ENCODE measurements at places on chromosomes 3 and 15.

DNA sequence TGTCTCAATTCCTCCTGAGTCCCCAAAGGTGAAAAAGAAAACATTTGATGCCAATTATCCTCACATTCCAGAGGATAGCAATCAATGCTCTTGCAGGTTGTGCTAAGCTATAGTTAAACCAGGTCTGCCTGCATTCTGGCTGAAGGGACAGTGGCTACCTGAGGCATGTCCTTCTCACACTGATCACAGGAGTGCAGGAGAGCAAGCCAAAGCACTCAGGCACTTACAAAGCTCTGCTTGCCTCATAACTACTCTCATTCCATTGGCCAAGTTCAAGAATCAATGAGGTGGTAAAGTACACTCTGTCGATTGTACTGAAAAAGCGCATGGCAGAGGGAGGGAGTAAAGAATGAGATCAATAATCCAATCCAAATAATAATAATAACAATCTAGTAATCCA, 342.0 kb upstream of the PPP2R3A start:
- DNase-seq: no peak

DNA sequence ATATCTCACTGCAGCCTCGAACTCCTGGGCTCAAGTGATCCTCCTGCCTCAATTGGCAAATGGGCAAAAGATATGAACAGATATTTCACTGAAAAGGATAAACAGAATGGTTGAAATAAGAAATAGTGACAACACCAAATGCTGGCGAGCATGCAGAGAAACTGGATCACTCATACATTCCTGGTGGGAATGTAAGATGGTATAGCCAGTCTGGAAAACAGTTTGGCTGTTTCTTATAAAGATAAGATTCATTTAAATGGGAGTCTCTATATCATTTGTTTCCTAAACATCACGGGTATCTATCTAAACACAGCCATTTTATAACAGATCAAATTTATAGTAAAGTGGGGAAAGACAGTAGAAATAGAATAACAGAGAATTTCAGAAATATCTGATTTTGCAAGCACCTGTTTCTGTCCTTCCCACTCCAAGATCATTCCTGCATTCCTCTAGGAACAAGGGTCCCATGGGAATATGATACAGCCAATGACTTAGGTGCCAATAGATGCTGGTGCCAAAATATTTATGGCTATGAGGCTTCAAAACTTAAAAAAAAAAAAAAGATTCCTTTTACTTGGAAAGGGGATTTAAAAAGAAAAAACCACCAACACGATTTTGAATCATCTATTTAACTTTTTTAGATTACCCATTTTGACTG, 9.9 kb upstream of the TFDP2 start:
- no peak for DNase-seq

GRCh38 chr3:37147666-37148065, 26.7 kb downstream of the LRRFIP2 start:
- no peak for DNase-seq

DNA sequence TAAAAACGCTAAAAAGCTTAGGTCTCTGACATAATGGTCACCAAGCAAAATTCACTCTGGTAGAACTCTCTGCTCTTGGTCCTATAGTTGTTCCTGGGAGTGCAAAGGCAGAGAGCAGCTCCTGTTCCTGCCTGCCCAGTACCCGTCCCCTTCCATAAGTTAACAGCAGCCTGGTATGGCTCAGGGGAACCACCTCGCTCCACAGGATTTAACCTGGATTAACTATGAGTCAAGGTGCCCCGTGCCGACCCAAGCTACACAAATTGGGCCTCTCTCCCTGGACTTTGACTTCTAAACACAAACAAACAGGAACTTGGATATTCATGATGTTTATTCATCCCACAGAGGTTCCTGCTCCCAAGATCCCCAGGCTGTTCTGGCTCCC, 32.1 kb downstream of the SCAP start:
- DNase-seq: no peak

GRCh38 chr3:196194542-196194915, 16.7 kb downstream of the ZDHHC19 start:
- DNase-seq: no peak

GRCh38 chr3:72448858-72449257, 399.4 kb downstream of the SHQ1 start:
- no peak for DNase-seq

DNA sequence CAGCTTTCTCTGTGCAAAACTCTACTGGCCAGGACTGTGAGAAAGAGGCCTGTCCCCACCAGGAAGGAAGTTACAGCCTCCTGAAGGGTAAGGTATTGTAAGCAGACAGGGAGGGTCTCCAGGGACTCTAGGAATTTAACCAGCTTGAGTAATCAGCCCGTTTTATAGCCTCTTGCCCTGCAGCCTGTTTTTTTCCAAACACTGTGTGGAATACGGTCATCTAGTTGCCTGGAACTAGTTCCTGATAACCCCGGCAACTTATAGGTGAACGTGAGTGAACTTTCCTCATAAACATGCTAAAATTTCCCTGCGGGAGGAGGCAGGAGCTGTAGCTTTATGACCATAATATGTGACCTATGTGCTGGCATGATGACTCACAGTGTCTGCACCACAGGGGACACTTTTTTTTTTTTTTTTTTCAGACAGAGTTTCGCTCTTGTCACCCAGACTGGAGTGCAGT, 60.1 kb upstream of the DAZL start:
- no peak for DNase-seq

- DNase-seq: no peak
Measured at GRCh38 chr3:133461291-133461690, 61.4 kb downstream of the BFSP2 start.

DNA sequence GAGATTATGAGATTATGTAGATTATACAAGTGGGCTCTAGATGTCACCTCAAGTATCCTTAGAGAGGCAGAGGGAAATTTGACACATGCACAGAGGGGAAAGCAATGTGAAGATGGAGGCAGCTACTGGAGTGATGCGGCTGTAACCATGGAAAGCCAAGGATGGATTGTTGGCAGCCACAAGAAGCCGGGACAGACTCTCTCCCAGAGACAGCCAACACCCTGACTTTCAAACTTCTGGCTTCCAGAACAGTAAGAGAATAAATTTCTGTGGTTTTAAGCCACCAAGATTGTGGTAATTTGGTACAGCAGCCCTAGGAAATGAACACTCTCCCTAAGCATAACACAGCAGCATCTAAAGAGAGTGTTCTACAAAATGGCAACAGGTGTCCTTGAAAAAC, 34.4 kb upstream of the PRICKLE2 start:
- DNase-seq: no peak

GRCh38 chr3:23550402-23550801, 255.4 kb upstream of the UBE2E1 start:
- DNase-seq: peak; percentile 39

DNA sequence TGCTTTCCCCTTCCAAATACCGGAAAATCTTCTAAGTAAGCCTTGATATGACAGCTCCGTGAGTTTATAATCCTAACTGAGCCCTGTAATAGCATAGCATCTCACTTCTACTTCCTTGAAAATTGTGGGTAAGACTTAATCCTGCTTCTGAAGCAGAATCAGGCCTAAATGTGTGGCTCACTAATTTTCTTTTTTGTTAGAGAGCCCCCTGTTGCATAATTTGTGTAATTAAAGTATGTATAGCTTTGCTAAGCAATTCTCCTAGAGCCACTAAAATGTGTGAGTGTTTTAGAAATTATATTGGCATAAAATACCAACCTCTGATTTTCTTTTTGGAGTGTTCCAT, 304.4 kb downstream of the FGF12 start:
- no peak for DNase-seq

- DNase-seq: no peak
Measured at GRCh38 chr3:118544458-118544857, 490.2 kb downstream of the IGSF11 start.

GRCh38 chr3:135243616-135244015, 448.6 kb downstream of the EPHB1 start:
- DNase-seq: no peak

DNA sequence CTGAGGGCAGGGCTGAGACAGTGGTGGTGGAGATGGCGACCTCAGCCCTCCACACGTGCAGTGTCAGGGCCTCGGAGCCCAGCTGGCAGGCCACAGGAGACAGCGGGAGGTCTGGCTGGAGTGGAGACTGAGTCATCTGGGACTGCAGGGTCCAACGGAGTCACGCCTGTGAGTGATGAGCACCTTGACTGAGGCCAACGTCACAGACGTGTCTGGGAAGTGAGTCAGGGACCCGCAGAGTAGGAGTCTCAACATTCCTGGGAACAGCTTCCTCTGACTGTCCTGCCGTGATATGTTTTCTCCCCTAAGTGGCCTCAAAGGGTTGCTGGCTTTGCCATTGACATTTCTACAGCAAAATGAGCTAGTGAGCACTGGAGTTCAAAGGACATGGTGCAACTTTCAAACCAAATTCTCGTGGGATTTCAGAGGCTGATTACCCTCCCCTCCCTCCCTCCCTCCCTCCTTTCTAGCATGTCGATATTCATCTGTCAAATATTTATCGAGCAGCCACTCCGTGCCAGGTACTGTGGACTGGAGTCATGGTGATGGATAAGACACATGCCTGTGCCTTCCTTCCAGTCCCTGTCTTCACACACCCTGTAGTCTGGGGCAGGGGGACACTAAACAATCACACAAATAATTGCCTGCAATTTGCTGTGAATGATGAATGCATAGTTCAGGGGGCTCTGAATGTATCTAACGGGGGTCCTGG, 53.3 kb upstream of the AMOTL2 start:
- DNase-seq: no peak

- no peak for DNase-seq
Measured at GRCh38 chr3:42497009-42497731, 5.3 kb upstream of the VIPR1 start.

DNA sequence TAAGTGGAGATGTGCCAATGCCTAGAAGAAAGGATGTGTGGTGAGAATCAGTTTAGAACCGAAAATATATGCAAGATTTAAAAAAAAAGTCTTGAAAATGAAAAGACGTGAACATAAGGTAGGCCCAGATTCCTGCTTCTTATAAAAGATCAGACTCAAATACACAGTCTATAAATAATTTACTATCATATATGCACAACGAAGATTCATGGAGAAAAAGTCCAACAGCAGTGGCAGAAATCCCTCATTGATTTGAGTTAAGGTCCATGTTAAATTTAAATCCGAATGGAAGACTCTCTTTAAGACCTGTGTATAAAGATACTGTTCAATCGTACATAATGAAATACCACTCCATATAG, 227.2 kb downstream of the OCA2 start:
- DNase-seq: no peak

GRCh38 chr3:181362378-181362777, 349.3 kb upstream of the SOX2 start:
- no peak for DNase-seq

- DNase-seq: no peak
Measured at GRCh38 chr3:99647081-99647480, 8.7 kb downstream of the COL8A1 start.

GRCh38 chr15:67915461-67916374, 75.9 kb upstream of the RNU6-1 start:
- DNase-seq: no peak

DNA sequence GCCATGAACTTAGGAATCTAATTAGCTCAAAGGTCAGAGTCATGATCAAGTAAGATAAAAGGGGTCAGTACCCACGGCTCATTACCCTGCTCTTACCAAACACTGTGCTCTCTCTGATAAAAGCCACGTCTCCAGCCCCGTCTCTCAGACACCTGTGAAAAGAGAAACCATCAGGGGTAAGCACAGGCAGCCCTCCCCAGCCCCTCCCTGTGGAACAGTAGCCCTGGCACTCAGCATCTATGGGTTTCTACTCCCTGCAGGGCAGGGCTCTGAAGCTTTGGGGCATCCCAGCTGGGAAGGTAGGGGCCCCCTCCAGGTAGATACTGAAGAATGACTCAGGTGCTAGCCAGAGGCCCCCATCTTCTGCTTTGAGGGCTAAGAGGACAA, 10.5 kb downstream of the LTF start:
- no peak for DNase-seq

GRCh38 chr3:76203578-76203977, 418.2 kb upstream of the ZNF717 start:
- no peak for DNase-seq

DNA sequence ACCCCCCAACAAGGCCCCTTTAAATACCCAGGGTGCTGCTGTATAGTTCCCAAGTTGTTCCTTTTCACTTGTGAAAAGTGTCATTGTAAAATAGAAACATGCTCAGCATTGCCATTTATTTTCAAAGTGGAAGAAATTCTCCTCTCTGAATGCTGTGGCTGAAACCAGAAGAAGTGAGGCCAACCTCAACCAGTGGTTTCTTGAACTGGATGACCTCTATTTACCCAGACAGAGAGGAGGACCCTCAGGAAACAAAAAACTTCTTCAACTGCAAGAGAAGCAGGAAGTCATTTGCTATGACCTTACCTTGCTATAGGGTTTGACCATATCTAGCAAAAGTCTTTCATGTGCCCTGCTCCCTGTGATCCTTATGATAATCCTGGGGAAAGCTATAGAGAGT, 209.7 kb upstream of the RARB start:
- no peak for DNase-seq

DNA sequence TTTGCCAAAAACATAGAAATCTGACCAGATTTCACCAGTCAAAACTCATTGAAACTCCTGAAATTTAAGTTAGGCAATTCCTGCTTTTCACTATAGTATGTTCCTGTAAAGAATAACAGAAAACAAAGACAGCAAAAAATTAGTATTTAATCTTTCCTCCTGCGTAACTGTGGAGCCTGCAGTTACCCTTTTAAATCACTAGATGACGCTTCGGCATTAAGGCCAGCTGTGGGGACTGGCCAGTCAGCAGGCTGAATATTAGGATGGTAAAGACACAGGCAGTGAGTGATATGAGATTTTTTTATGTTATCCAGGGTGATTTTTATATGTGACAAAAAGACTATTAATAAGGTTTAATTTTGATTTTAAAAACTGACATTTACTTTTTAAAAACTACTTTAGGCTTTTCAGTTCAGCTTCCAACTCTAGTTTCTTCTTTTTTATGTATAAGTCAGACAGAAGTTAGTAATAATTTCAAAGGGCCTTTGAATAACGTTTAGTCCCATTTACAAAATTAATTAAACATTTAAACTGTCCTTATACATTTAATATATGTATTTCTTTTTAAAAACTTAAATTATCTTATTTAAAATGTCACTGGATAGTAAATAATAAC, 165.1 kb downstream of the PPM1L start:
- no peak for DNase-seq

All from GM12878 (cell line).